ENCODE measurements at places on chromosomes 2 and 18. TPM values are rescaled to one million over a fixed set of nuclear protein-coding genes. Genes with fewer than 3 reads are reported as not detected.

Gene TXNDC2
- not detected for total RNA-seq

Gene TWSG1
- total RNA-seq: 11.2 TPM

Gene CAPN13
- total RNA-seq: not detected

Gene DSC1
- total RNA-seq: not detected

Gene SLC5A7
- not detected for total RNA-seq

DNA sequence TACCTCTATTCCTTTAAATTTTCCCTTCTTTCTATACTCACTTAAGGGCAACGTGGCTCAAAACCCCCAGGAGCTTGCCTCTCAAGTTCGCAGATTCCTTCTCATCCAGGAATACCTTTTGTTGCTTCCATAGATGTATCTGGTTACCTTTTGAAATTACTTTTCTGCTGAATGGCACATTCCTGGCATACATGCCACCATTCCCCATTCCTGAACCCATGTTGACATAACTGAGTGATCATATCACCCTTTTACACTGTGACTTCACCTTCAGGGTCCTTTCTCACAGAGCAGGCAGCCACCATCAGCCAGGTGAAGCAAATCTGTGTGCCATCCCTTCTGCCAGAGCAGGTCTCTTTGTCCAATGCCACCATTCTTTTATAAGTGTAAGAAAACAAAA is 615.8 kb downstream of the ARHGAP15 start:
- no peak overlapping the region for H3K27ac ChIP-seq
- H3K4me1 ChIP-seq: no peaks in the 10 kb centered on the region

GRCh38 chr2:128344101-128344500 is 25.4 kb upstream of the HS6ST1 start:
- no peak overlapping the region for H3K27ac ChIP-seq
- no peak for DNase-seq
- H3K4me3 ChIP-seq: no peak overlapping the region
- H3K27me3 ChIP-seq: no peaks in the 10 kb centered on the region
- H3K36me3 ChIP-seq: no peaks in the 10 kb centered on the region

GRCh38 chr2:39220136-39220535 is 23.6 kb downstream of the CDKL4 start:
- H3K4me3 ChIP-seq: peak overlapping the region; percentile 76
- no peak for DNase-seq
- H3K27me3 ChIP-seq: no peaks in the 10 kb centered on the region

DNA sequence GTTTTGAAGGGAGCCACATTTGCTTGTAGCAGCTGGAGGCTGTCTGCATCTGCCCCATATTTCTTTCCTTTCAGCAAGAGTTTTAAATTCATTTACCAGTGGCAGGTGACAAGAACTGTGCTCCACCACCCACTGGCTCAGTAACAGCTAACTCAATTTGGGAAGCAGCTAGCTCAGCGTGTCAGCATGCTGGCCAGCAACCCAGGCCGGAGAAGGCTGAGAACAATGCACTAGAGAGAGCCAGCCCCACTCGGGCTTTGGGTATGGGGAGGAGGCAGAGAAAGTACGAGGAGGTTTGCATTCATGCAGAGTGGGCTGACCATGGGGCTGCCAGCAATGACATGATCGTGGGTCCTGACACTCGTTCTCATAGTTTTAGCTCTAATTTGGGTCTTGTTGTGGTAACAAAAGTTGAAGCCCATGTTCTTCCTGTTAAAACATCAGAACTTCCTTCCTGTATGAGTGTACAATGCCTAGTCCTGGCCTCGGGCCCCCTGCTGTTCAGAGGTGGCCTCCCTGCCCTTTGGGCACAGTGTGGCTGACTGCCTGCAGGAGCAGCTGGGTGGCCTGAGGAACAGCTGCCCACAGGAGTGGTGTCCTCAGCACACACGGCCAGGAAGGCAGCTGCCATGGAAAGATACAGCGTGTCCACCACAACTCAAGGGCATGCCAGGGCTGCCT is 23.0 kb downstream of the CDC42EP3 start:
- H3K36me3 ChIP-seq: peaks cover 51% of the 10 kb centered on the region
- DNase-seq: peak; percentile 70
- no peaks in the 10 kb centered on the region for H3K27me3 ChIP-seq
- H3K27ac ChIP-seq: peak overlapping the region; percentile 86

DNA sequence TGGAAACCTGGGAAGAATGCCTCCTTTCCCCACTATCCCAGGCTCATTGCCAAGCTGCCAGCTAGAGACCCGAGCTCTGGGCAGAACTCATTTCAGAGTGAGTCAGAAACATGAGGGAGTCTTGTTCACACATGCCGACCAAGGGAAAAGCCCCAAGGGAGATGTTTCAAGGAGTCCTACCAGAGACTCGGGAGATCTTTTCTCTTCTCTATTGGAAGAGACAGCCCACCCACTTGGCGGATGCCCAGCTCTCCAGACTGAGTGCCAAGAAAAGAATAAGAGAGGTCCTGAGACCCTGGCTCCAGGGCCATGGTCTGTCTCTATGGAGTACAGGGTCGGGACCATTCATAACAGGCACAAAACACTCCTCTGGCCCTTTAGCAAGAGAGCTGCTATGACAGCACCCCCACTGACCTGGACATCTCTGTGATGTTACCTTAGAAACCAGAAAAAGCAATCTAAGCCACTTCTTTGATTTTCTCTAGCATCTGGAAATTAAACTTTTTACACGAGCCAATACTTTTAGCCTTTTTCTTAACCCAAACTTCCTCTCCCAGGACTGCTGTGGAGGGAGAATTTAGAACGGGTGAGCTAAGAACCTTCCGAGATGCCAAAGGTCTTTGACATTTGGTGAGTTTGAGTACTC is 18.5 kb upstream of the IGFBP5 start:
- no peak overlapping the region for H3K27ac ChIP-seq
- DNase-seq: no peak

- H3K27me3 ChIP-seq: no peaks in the 10 kb centered on the region
- DNase-seq: no peak
- H3K27ac ChIP-seq: peak overlapping the region; percentile 80
- no peak overlapping the region for H3K4me3 ChIP-seq
- H3K4me1 ChIP-seq: peaks cover 49% of the 10 kb centered on the region
Measured at GRCh38 chr2:64203131-64203857, 59.1 kb upstream of the PELI1 start.

DNA sequence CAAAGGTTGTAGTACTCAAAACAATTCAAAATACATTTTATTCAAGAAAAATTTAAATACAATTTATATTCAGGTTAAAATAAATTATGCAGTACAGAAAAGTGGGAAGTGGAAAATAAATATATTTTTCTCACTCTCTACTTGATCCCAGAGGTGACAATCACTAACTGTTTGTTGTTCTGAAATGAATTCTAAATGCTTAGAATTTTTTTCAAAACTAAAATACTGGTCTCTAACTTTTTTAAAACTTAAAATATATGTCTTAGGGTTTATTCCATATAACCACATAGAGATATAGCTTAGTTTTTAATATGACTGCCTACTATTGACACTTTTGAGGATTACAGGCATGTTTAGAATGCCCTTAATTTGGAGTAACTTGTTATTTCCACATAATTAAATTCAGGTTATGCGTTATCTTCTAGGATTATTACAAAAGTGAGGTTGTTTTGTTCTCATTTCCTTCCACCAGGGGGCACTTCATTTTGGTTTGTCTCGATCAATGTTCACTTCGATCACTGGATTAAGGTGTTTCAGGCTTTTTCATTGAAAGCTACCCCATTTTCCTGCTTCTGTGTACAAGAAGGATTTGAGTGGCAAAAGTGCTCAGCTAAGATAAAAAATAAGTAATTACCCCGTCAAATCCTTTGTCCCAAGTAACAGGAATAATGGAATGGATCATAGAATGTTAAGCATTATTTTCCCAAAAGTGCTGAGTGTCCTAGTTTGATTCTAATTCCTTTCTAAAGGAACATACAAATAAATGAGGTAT is 27.1 kb upstream of the TFPI start:
- DNase-seq: no peak
- H3K27me3 ChIP-seq: no peaks in the 10 kb centered on the region
- H3K4me3 ChIP-seq: no peak overlapping the region
- no peaks in the 10 kb centered on the region for H3K36me3 ChIP-seq
- no peak overlapping the region for H3K27ac ChIP-seq
- peaks cover 6% of the 10 kb centered on the region for H3K4me1 ChIP-seq

DNA sequence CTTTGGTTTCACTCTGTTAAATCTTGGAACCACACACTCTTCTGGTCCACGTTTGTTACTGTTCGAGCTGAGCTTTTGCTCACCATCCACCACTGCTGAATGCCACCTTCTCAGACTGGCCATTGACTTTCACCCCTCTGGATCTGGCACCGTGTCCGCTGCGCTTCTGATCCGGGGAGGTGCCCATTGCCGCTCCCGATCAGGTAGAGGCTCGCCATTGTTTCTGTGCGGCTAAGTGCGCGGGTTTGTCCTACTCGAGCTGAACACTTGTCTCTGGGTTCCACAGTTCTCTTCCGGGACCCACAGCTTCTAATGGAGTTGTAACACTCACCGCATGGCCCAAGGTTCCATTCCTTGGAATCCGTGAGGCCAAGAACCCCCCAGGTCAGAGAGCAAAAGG is 72.8 kb downstream of the LCLAT1 start:
- no peak overlapping the region for H3K27ac ChIP-seq
- no peak for DNase-seq
- H3K4me1 ChIP-seq: no peaks in the 10 kb centered on the region
- H3K4me3 ChIP-seq: no peak overlapping the region

Data from activated CD8-positive, alpha-beta memory T cell treated with anti-CD3 and anti-CD28 coated beads, Interleukin-2, amount 10 ng/mL, durations not matched to agents 7 days and 5 days (primary cell).